ENCODE measurements at places on chromosomes 1 and 21. TPM values are rescaled to one million over a fixed set of nuclear protein-coding genes. Genes with fewer than 3 reads are reported as not detected.

Gene TMCC2
- total RNA-seq: 1.4 TPM

- DNase-seq: no peak
Measured at GRCh38 chr1:115413208-115413607, 75.2 kb upstream of the NGF start.

- DNase-seq: no peak
Measured at GRCh38 chr1:46687093-46687659, 15.5 kb downstream of the TEX38 start.

GRCh38 chr1:198620951-198621824, 17.7 kb upstream of the PTPRC start:
- DNase-seq: peak; percentile 65

Gene SPRR2G
- not detected for total RNA-seq

Gene PLXNA2
- total RNA-seq: 0.82 TPM

Gene SPATA1
- 4.6 TPM for total RNA-seq

Gene C4BPA
- not detected for total RNA-seq
